A549 treated with DMSO at 1 μM for 4 hours (cell line): ENCODE measurements at places on chromosomes 6 and 20. TPM values are rescaled to one million over a fixed set of nuclear protein-coding genes. Genes with fewer than 3 reads are reported as not detected.

WFDC10B gene
- not detected in 5 replicates for total RNA-seq

MROH8 gene
- 0.62 to 1.1 TPM (median 1.00 TPM) in 5 replicates for total RNA-seq

GSTA3 gene
- not detected in 5 replicates for total RNA-seq

LY6G6C gene
- total RNA-seq = 0.12 to 0.20 TPM in 2 of 5 replicates, not detected in the others

LHFPL5 gene
- 0.11 to 0.34 TPM (median 0.16 TPM) in 4 of 5 replicates, not detected in the other for total RNA-seq

MUC22 gene
- total RNA-seq = 0.01 to 0.02 TPM (median 0.02 TPM) in 3 of 5 replicates, not detected in the others

TSBP1 gene
- not detected in 5 replicates for total RNA-seq

CST5 gene
- total RNA-seq = not detected in 5 replicates

FAM209B gene
- total RNA-seq = 0.30 to 0.62 TPM (median 0.50 TPM) in 4 of 5 replicates, not detected in the other
